Effector CD4-positive, alpha-beta T cell (primary cell): ENCODE measurements at places on chromosomes 6 and 20.
A peak's percentile ranks its signal among the peaks of the same experiment; 100 is the strongest.

GRCh38 chr20:25408890-25409289, 1.4 kb downstream of the GINS1 start:
- DNase-seq: no peak

- DNase-seq: no peak
These were observed 69.1 kb downstream of the PHACTR3 start for GRCh38 chr20:59673288-59673997.

DNA sequence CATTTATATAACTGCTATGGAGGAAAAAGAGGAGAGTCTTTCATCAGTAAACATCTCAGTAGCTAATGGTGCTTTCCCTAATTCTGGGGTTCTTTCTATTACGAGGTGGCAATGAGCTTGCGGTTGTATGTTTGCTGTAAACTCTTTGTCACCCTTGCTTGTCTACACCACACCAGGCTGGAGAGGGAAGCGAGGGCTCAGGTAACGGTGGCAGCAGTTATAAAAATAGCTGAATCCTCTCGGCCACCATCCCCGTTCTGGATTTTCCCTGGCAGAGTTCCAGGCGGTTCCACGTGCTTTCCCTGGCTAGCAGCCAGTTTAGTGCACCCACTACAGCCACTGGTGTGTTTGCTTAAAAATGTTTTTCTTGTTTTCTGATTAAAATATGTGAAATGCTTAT, 39.0 kb downstream of the MAS1 start:
- DNase-seq: peak; percentile 47

- no peak for DNase-seq
These were observed 29.4 kb downstream of the SDCBP2 start for GRCh38 chr20:1299522-1299921.

- DNase-seq: no peak
These were observed 1028.3 kb upstream of the EYS start for GRCh38 chr6:66735106-66735890.

GRCh38 chr20:22369100-22369499, 215.3 kb downstream of the FOXA2 start:
- no peak for DNase-seq

GRCh38 chr6:1103945-1104623, 207.8 kb upstream of the FOXQ1 start:
- DNase-seq: no peak

- DNase-seq: no peak
These were observed 10.9 kb downstream of the FOXC1 start for GRCh38 chr6:1620504-1621069.

GRCh38 chr6:3500262-3501014, 43.6 kb upstream of the SLC22A23 start:
- DNase-seq: no peak

- no peak for DNase-seq
These were observed 249.3 kb upstream of the ECI2 start for GRCh38 chr6:4384656-4385055.

- no peak for DNase-seq
These were observed 128.8 kb upstream of the SIM1 start for GRCh38 chr6:100593522-100593921.

- DNase-seq: no peak
These were observed 343.7 kb upstream of the IRAK1BP1 start for GRCh38 chr6:78523622-78524021.

DNA sequence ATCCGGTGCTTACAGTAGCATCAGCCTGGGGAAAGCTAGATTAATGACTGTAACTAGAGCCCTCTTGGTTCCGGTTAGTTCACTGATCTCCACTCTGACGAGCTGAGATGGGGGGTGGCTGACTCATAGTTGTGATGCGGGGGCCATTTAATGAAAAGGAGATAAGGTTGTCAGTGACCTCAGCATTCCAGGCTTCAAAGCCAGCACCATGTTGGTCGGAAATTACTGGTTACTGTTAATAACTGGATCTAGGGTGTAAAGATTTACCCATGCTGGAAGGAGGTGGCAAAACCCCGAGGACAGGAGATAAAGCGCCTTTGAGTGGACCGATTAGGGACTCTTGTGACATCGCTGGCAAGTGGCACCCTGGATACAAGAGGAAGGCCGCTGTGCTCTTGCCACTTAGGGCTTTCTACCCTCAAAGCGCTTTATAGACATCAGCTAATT, 21.1 kb downstream of the FOXC1 start:
- DNase-seq: no peak

DNA sequence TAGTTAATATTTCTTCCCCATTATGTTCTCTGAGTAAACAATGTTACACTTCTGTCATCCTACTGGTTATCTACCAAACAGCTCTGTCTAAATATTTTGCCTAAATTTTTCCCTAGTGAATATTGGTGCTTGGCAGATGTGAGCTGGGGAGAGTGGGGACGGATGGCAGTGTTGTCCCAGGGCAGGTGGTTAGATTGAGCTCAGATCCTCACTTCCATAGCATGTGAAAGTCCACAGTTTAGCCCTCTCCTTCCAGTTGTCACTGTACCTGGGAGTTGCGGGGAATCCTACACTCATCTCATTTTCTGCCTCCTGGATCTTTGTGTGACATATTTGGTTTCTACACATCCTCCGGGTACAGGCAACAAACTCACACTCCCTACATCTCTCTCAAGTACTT, 484.9 kb downstream of the EPM2A start:
- DNase-seq: no peak

- DNase-seq: no peak
These were observed 26.0 kb downstream of the MYLIP start for GRCh38 chr6:16154904-16155303.

- DNase-seq: no peak
These were observed 8.9 kb downstream of the CD164 start for GRCh38 chr6:109373331-109373730.

- no peak for DNase-seq
These were observed 311.7 kb upstream of the PLCB4 start for GRCh38 chr20:8757146-8757545.

DNA sequence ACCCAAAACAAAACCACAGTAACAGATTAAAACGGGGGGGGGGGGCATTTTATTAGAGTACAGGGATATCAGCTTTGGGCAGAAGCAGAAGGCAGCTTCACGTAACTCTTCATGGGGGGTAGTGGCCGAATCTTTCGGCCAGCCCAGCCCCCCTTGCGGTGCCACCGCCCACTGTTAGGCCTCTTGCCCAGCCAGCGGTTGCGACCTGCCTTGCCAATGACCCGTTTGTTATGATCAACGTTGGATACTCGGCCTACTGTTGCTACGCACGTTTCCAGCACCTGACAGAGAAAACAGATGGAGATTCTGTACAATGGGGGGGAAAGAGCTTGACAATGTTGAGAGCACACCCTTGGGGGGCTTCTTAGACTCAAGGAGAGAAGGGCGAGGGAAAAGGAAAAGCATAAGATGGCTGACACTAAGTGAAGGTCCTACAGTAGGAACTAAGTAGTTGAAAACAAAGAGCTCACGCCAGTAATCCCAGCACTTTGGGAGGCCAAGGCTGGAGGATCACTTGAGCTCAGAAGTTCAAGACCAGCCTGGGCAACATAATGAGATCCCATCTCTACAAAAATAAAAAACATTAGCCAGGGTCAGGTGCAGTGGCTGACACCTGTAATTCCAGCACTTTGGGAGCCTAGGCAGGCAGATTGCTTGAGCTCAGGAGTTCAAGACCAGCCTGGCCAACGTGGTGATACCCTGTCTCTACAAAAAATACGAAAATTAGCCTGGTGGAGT, 724 bp upstream of the CUL7 start:
- no peak for DNase-seq

- DNase-seq: no peak
These were observed 212.7 kb downstream of the COL12A1 start for GRCh38 chr6:74993136-74993535.

- no peak for DNase-seq
These were observed 3.2 kb downstream of the INSM1 start for GRCh38 chr20:20371083-20371482.

DNA sequence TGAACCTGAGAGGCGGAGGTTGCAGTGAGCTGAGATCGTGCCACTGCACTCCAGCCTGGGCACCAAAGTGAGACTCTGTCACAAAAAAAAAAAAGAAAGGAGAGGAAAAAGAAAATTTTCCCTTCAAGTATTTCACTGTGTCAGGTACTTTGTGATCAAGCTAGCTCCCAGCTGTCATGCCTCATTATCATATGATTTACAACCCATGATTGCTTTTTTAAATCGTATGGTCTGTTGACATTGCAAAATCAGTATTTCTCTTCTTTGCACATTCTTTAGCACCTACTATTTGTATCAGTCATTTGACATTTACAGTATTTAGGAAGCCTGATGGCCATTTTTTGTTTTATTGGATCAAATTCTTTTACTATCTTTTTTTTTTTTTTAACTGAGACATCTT, 22.4 kb downstream of the SASH1 start:
- DNase-seq: no peak

GRCh38 chr20:48717095-48717672, 110.6 kb downstream of the PREX1 start:
- DNase-seq: no peak

- DNase-seq: no peak
These were observed 11.6 kb downstream of the NCOA7 start for GRCh38 chr6:125802383-125802782.

- no peak for DNase-seq
These were observed 49.1 kb downstream of the MAP7 start for GRCh38 chr6:136501096-136501495.

DNA sequence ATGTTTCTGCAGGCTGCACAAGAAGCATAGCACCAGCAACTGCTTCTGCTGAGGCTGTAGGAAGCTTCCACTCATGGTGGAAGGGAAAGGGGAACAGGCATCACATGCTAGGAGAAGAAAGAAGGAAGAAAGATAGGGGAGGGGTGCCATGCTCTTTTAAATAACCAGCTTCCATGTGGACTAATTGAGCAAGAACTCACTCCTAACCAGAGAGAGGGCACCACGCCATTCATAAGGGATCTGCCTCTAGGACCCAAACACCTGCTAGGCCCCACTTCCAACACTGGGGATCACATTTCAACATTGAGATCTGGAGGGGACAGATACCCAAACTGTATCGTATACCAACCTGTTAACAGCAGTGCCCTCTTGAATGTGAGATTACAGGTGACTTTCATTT, 46.9 kb upstream of the ARMC2 start:
- DNase-seq: no peak

GRCh38 chr6:54717849-54718455, 128.6 kb upstream of the FAM83B start:
- DNase-seq: peak; percentile 3

DNA sequence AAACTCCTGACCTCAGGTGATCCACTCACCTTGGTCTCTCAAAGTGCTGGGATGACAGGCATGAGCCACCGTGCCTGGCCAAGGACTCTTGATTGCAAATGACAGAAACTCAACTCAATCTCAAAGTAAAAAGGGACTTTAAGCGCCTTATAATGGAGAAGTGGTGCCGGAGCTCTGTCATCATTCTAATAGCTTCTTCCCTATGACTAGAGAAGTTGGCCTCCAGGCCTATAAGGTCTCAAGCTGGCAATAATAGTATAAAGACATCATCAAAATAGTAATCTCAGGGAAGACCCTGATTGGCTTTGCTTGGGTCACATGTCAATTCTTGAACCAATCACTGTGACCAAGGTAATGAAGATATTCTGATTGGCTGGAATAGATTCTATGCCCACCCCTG, 8.5 kb upstream of the KIAA1755 start:
- DNase-seq: no peak

GRCh38 chr6:158715330-158716311, 65.8 kb downstream of the SYTL3 start:
- DNase-seq: no peak

- DNase-seq: no peak
These were observed 87.2 kb upstream of the STXBP5 start for GRCh38 chr6:147117011-147117410.

DNA sequence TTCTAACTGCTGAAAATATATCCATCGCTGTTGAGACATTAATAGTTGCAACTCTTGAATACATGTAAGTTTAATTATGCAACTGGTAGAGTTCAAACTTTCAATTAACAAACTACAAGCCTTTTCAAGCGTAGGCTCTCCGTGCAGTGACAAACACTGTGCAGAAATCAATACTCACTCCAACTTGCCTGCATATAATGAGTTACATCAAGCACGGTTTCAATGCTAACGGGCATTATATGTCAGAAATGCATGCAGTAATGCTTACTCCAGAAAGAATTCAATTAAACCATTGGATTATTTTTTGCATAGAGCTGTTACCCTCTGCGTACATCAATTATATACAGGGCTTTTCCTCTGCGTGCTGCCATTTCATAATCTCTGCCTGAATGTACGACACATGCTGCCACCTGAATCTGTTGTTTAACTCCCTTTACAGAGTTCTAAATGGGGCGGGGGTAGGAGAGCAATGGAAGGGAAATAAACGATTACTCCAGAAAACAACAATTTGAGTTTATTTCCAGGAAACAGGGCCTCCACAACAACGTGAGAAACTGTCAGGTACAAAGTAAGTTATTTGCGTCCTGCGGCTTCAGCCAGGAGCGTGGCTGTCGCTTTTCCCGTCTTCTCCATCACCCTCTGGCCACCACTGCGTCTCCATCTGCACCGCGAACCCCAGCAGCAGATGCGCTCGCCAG, 1.8 kb downstream of the PTPRK start:
- no peak for DNase-seq

GRCh38 chr6:131067521-131067920, 4.5 kb upstream of the EPB41L2 start:
- no peak for DNase-seq

DNA sequence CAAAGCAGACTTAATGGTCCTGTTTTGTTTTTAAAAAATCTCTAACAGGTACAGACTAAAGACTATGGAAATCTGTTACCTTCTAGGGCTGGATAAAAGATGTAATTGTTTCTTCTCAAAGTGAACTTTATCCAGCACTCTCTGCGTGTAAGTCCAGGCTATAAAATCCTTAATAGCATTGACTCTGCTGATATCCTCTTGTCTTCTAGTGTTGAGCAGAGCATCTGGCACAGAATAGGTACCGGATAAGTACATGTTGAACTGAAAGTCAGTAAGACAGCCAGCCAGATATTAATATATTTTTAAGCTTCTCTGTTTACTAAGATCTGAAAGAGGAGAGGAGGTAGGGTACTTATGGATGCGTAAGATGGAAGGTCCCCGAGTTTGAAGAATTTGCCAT, 262.3 kb downstream of the TBC1D7 start:
- no peak for DNase-seq

DNA sequence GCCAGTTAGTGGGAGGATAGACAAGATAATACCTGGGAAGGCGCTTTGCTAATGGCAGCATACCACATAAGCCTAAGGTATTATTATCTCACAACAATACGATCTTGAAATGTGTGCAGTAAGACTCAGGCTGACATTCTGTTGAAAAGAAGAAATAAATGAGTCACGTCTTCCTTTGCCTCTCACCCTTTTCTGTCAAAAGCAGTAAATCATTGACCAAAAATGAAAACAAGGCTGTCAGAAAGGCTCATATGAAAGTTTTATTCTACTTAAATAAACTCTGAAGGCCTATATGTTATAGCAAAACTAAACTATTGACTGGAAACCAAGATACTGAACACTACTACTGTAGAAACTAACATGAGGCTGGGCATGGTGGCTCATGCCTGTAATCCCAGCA, 43.1 kb upstream of the IL20RA start:
- no peak for DNase-seq

DNA sequence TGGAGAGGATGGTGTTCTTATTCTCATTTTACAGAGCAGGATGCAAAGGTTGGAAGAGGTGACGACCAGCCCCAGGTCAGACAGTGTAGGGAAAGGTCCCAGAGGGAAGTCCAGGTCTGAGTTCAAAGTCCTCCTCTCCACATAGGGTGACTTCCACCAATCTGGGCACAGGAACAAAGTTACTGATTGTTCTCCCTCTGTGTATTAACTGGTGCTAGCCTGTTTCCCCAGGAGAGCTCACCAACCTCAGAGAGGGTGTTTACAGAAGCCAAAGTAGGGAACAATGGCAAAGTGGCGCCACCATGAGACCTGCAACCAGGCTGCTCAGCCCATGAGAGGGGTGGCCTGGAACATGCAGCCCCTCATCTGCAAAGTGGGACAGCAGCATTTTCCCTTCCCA, 16.8 kb upstream of the SIRPB1 start:
- no peak for DNase-seq
